ENCODE measurements at places on chromosomes 1 and 21. TPM values are rescaled to one million over a fixed set of nuclear protein-coding genes. Genes with fewer than 3 reads are reported as not detected.

The GBP6 gene
- 0.12 TPM for total RNA-seq

The GPR89A gene
- total RNA-seq, result 30.6 TPM

The DMRTA2 gene
- total RNA-seq, result not detected

The RNF19B gene
- total RNA-seq, result 15.6 TPM

The SRSF10 gene
- 111 TPM for total RNA-seq

The ARTN gene
- total RNA-seq, result 2.7 TPM

The SLC16A4 gene
- total RNA-seq, result 40.9 TPM

The CFHR2 gene
- not detected for total RNA-seq

The SEC16B gene
- 6.3 TPM for total RNA-seq

The TNFSF18 gene
- 0.70 TPM for total RNA-seq

The RNU1-2 gene
- 7,909 TPM for total RNA-seq

The TMOD4 gene
- 12.4 TPM for total RNA-seq

The MAD2L2 gene
- total RNA-seq, result 42.4 TPM

The THAP3 gene
- total RNA-seq, result 37.8 TPM

The PLEKHN1 gene
- total RNA-seq, result 0.23 TPM

The HENMT1 gene
- total RNA-seq, result 6.2 TPM

The FAM72C gene
- total RNA-seq, result 1.1 TPM

The COA6 gene
- 24.0 TPM for total RNA-seq

The CITED4 gene
- total RNA-seq, result 15.0 TPM

The ZBTB8OS gene
- total RNA-seq, result 13.4 TPM

The RNF223 gene
- 3.7 TPM for total RNA-seq

The GSTM5 gene
- total RNA-seq, result 16.5 TPM

The POGK gene
- 25.9 TPM for total RNA-seq

The C1orf167 gene
- 1.1 TPM for total RNA-seq

The FMN2 gene
- total RNA-seq, result 2.9 TPM

The ECM1 gene
- total RNA-seq, result 5.4 TPM

The ELF3 gene
- total RNA-seq, result 106 TPM

The NUP210L gene
- 0.06 TPM for total RNA-seq

The ADAMTS4 gene
- 1.3 TPM for total RNA-seq

The STUM gene
- 0.99 TPM for total RNA-seq

The LAX1 gene
- total RNA-seq, result 0.29 TPM

The REN gene
- 193 TPM for total RNA-seq

The FMOD gene
- 41.8 TPM for total RNA-seq

The OR14A16 gene
- total RNA-seq, result not detected

The PADI3 gene
- total RNA-seq, result 0.18 TPM

The CSF3R gene
- 30.0 TPM for total RNA-seq

The OR2T5 gene
- total RNA-seq, result 0.06 TPM

The RGS8 gene
- total RNA-seq, result not detected

The EVI5 gene
- 45.8 TPM for total RNA-seq

The RIMKLA gene
- total RNA-seq, result 0.35 TPM

The XCL1 gene
- total RNA-seq, result 0.18 TPM
